IMR-90 (cell line): ENCODE measurements at places on chromosomes 16 and 17. TPM values are rescaled to one million over a fixed set of nuclear protein-coding genes. Genes with fewer than 3 reads are reported as not detected.

DNA sequence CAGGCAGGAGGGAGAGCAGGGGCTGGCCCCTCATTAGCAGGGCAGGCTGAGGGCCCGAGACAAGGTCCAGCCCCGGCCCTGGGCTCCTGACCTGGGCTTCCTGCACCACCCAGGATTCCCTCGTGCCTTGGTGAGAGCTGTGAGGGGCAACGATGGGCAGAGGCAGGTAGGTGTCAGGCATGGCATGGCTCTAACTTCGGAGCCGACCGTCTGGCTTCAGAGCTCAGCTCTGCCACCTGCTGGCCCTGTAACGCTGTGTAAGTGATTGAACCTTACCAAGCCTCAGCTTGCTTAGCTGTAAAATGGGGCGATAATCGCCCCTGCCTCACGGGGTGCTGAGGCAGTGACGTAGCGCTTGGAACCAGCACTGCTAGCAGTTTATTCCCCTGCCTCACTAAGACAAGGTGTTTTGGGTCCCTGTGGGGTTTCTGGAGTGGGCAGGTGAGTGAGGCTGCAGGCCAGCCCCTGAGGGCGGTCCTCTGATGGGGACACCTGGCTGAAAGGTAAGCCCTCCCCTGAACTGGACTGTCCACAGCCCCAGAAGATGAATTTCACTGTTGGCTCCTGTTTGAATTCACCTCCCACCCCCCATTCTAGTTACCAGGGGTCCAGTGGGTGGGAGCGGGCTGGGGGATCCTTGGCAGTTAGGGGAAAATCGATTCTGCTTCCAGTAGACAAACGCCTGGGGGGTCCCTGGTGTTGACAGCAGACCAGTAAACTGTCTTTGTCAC, 184.8 kb upstream of the GSE1 start:
- H3K4me1 ChIP-seq = no peaks in the 10 kb centered on the region
- H3K27me3 ChIP-seq = no peaks in the 10 kb centered on the region
- peaks cover 1% of the 10 kb centered on the region; the same call in 1 of the 2 replicates for H3K36me3 ChIP-seq
- no peak overlapping the region for H3K27ac ChIP-seq
- no peak for DNase-seq

- peak overlapping the region; percentile 67 for H3K4me3 ChIP-seq
- H3K27ac ChIP-seq = peak overlapping the region; percentile 99
- DNase-seq = peak; percentile 16
- H3K4me1 ChIP-seq = peaks cover 2% of the 10 kb centered on the region; the same call in 1 of the 2 replicates
These were observed 373 bp downstream of the CMC2 start for GRCh38 chr16:81006211-81006812.

- no peak for DNase-seq
- no peak overlapping the region for H3K4me3 ChIP-seq
- no peak overlapping the region for H3K27ac ChIP-seq
- peaks cover 2% of the 10 kb centered on the region; the same call in 1 of the 2 replicates for H3K27me3 ChIP-seq
- no peaks in the 10 kb centered on the region for H3K4me1 ChIP-seq
- no peaks in the 10 kb centered on the region for H3K36me3 ChIP-seq
These were observed 102.2 kb downstream of the CDK5R1 start for GRCh38 chr17:32588982-32589381.

DNA sequence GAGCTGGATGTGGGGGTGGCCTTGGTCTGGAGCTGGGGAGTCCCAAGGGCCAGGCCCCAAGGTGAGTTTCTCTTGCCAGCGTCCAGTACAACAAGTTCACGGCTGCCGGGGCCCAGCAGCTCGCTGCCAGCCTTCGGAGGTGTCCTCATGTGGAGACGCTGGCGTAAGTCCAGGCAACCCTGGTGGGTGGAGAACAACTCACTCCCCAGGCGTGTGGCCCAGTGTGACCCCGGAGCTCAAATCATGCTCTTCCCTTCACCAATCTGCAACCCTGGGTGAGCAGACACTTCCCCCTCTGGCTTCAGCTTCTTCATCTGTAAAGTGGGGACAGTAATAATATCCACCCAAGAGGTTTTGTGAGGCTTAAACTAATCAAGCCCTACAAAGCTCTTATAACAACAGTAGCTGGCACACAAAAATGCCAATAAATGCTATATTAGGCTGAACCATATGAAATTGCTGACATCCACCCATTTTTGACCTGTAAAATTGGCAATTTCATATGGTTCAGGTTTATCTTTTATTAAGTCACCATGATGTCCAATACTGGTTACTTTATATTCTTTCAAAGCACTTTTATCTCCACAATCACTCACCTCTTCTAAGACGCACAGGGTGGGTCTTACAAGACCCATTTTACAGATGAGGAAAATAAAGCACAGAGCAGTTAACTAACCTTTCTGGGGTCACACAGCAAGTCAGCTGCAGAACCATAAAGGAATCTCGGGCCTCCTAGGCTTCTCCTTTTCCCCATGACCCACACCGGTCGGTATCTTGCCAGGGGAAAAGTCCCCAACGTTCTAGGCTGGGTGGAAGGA, 19.7 kb downstream of the DEXI start:
- peak; percentile 58 for DNase-seq
- peaks cover 5% of the 10 kb centered on the region for H3K4me1 ChIP-seq
- no peak overlapping the region for H3K4me3 ChIP-seq
- H3K36me3 ChIP-seq = peaks cover 20% of the 10 kb centered on the region
- H3K27me3 ChIP-seq = no peaks in the 10 kb centered on the region

The MYO18A gene
- 39.1 and 40.0 TPM in 2 replicates for total RNA-seq
